ENCODE measurements at places on chromosomes 4 and X.
A peak's percentile ranks its signal among the peaks of the same experiment; 100 is the strongest.

DNA sequence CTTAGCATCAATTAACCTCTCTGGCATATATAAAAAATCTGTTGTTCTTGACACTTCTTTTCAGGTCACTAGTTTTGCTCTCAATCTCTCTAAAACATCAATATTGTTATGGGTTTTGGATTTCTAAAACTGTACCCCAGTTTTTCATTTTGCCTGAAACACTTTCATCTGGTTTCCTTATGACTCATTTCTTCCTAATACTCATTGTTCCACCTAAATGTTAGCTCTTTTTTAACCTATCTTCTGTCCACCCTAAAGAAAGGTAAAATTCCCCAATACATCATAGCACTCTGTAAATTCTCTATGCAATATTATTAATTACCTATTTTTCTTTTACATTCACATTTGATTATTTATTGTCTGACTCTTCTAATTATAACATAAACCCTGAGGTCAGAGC is 575.5 kb upstream of the NDST4 start:
- no peak for DNase-seq

DNA sequence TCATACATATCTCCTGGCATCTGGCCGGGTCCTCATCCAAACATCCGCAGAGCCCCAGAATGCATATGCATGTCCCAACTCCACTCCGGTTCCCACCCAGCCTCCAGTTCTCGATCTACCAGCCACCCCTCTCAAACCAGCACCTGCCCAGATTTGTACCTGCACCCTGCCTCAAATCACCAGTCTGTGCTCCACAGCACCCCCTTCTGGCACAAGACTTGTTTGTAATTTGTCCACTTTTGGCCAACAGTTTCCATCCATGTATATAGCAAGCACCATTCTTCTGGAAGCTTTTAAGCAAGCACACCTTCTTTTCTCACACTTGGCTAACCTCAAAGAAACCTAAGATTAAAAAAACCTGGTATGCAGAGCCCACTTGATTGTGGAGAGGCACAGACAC is 644.1 kb downstream of the MID1IP1 start:
- no peak for DNase-seq

GRCh38 chrX:11464836-11465463 is 171.7 kb downstream of the AMELX start:
- DNase-seq = no peak

- DNase-seq = no peak
These were observed 2504.3 kb downstream of the ARAP2 start for GRCh38 chr4:33739884-33740632.

DNA sequence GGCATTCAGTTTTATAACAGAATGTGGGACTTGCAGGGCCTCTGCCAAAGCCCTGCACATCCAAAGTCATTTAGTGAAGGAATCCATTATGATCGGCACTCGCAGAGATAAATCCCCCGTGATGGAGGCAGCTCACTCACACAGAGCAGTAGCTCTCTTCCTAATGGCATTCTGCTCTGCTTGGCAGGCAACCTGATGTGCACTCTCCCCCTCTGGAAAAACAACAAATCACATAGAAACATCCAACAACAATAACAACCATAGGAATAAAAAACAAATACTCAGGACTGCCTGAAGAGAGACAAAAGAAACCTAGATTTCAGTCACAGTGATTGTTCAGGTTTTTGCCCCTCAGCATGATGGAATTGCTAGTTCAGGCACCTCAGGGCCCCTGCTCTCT is 59.7 kb downstream of the NAA11 start:
- no peak for DNase-seq

DNA sequence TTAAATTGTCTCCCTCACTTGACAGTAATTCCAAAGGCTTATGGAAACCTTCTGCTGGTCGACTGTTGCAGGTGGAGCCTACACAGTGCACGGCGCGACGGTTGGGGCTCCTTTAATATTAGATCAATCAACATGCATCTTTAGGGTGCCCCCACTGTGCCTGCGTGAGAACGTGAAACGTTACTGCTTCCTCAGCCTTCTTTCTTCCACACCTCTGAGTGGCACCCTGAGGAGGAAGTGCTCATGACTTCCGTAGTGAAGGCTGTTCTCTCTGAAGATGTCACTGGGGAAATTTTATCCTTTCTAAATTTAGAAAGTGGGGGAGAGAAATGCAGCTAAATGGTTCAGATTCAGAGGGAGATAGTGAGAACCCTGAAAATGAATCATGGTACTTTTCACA is 184.0 kb upstream of the ZFP42 start:
- no peak for DNase-seq

GRCh38 chrX:23332888-23333821 is 1.5 kb upstream of the PTCHD1 start:
- DNase-seq = peak; percentile 7

GRCh38 chr4:120008957-120009356 is 57.7 kb downstream of the MAD2L1 start:
- no peak for DNase-seq

DNA sequence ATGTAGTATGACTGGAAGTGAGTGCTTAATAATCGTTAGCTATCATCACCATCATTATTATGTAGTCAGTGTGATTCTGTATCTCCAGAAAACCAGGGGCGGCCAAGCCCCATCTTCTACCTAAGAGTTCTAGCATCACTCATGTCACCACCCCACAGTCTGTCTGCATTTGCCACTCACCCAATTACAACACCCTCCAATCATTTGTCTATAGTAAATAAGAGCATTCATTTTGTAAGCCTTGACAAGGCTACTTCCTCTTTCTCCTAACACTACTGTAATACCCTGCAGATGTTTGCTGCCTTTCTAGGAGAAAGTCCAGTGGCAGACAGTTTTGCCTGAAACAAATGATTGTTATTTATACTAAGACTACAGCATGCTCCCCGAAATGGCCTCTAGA is 15.8 kb upstream of the IL21 start:
- peak; percentile 41 for DNase-seq

DNA sequence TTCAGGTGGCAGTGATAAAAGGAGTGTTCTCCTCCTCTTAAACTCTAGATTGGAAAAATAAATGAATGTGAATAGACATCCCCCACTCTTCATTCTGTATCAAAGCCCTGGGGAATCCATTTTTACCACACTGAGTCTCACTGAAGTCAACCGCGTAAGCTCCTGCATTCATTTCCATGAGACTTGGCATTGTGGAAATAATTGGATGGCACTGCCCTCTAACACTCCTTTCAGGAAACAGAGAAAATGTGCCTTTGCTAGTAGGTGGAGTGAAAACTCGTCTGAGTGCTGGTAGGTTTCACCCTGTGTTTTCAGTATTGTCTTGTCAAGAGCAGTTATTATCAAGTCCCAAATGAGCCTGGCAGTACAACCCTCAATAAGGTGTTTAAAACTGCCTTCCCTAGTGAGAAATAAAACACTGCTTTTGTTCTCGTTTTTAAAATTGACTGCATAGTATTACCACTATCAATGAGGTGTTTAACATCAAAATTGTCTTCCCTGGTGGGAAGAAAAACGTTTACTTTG is 9.7 kb upstream of the CDKN2AIP start:
- no peak for DNase-seq

- peak; percentile 77 for DNase-seq
These were observed 134.5 kb upstream of the KLF3 start for GRCh38 chr4:38529189-38530115.

- no peak for DNase-seq
These were observed 38.4 kb downstream of the NOP14 start for GRCh38 chr4:2924765-2925301.

DNA sequence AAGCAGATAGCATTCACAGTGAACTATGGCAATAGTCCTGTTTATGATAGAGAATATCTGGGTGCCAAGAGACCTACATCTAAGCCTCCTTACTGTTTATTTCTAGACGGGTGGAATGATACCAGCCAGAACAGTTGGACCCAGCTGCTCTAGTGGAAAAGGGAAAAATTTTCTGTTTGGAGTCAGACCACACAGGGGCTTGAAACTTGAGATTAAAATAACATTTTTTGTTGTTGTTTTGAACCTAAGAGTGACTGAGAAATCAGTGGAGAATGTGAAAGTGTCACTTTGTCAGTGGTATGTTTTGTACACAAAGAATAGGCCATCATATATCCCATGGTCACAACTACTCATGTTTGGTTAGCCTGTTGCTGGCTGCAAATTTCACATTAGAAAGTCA is 105.7 kb downstream of the AGTR2 start:
- no peak for DNase-seq

DNA sequence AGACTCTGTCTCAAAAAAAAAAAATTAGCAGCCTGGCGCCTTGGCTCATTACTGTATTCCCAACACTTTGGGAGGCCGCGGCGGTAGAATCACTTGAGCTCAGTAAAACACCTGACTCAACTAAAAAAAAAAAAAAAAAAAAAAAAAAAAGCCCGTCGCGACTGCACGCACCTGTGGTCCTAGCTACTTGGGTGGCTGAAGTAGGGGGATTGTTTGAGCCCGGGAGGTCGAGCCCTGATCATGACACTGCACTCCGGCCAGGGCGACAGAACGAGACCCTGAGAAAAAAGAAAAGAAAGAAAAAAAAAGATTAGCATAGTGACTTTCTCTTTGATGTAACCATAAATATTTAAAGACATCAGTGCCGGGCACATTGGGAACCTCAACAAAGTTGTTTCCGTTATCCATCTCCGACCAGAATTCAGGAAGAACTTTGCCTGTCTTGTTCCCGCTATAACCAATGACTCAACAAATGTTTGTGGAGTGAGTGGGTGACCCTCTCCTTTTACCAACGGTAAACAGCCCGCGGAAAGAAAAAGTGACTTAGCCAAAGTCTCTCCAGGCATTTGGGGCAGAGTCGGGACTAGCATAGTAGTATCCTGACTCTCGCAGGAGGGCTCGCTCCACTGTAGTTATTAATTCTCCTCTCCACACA is 553 bp upstream of the MED28 start:
- DNase-seq = peak; percentile 32

DNA sequence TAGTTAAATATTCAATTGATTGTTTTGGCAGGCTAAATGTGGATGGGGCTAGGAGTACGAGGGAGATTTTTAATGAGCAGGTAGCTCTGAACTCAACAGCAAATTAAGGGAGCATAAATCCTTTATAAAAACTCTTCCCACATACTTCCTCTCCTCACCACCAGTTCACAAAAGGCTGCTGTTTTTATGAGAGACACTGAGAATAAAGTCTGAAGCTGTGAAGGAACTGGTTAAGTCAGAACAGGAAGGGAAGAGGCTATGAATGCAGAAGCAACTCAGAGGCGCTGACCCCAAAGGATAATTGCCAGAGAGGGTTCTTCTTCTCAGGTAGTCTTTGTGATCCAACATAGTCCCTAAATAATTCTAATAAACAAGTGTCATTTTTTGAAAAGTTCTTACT is 406.1 kb downstream of the GPM6A start:
- DNase-seq = no peak

- DNase-seq = no peak
These were observed 9.4 kb upstream of the CPLX1 start for GRCh38 chr4:835148-836002.

Measured in GM06990 (cell line).